ENCODE measurements at places on chromosomes 5 and 9.

DNA sequence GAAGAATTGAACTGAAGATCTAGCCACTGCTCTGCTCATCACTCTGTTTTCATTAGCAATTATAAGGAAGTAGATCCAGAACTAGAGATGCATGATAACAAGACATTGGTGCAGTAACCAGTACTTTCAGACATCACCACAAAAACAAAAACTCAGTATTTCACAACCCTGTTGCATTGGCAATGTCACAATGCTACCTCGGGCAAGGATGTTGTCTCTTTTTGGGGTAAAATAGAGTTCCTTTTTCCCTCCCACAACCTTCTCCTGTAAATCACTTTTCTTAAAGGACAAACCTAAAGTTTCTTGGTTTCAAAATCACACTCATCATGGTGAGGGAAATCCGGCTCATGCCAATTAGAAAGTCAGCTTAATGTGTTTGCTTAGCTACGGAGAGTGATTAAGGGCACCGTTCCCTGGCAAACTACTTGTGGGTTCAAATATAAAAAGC, 420.1 kb upstream of the MEF2C start:
- DNase-seq: no peak

- DNase-seq: no peak
Measured at GRCh38 chr5:111781200-111781599, 24.2 kb upstream of the NREP start.

DNA sequence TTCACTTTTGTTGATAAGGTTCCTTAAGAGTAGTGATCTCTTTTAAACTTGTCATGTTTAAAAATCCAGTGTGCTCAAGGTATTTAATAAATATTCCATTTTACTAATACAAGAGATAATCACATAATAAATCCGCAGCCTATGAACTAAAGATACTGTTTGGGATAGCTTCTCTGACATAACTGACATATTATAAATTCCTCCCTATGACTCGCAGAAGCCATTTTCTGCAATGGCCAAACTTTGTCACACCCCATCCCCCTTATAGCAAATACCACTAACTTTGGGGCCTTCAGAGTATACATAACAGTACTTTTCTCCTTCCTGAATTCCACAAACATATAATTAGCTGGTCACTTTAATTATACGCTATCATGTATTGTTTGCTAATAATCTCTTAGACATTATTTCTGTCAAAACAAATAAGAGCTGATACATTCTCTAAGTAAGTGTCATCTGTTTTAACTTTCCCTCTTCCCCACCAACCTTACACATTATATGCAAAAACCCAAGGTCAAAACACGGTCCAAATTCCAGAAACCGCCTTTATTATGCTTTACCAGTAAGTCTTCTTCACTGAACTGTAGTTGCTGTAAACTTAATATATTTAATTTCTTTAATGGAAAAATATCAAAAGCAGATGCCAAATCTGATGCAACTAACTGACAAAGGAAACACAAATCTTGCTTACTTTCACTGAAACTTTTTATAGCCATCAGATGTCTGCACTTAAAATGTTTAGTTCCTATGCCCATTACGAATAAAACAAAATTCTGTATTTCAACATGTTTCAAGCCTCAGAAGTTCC, 971 bp downstream of the TMEM267 start:
- peak; percentile 54 for DNase-seq

GRCh38 chr9:134894136-134894860, 13.7 kb downstream of the FCN2 start:
- no peak for DNase-seq

GRCh38 chr9:130368631-130369103, 76.1 kb upstream of the ASS1 start:
- no peak for DNase-seq

GRCh38 chr5:171397190-171397589, 9.5 kb downstream of the NPM1 start:
- no peak for DNase-seq

GRCh38 chr9:81002906-81003305, 686.4 kb downstream of the TLE1 start:
- no peak for DNase-seq

DNA sequence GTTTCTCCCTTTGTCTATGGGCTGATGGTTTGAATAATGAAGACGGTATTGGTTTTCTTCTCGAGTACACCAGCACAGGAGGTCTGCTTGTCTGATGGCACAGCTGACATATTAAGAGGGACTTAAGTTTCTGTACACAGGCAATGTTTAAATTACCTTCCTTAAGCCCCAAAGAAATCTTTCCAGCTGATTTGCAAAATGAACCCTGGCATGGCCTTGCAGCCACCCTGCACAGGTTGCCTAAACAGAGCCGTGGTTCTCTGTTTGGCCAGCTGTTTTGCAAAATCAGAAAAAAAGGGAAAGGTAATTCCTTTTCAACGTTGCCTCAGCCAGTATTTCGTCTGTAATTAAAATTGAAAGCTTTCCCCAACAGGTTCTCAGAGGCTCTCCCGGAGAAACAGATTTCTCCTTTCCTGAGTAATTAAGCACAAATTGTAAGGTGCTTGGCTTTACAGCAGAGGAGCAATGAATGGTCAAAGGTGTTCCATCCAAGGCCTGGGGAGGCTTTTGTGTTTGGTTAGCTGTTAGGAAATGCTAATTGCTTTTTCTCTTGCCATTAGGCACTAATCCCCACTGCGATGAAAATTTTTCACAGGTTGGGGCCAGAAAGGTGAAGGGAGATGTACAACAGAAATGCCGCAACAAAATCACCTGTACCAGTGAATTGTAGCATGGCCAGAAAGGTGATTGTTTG, 138.9 kb downstream of the RASEF start:
- no peak for DNase-seq

- no peak for DNase-seq
Measured at GRCh38 chr9:135903358-135903656, 4.0 kb downstream of the CAMSAP1 start.

GRCh38 chr5:1759378-1759970, 40.2 kb downstream of the MRPL36 start:
- DNase-seq: no peak

DNA sequence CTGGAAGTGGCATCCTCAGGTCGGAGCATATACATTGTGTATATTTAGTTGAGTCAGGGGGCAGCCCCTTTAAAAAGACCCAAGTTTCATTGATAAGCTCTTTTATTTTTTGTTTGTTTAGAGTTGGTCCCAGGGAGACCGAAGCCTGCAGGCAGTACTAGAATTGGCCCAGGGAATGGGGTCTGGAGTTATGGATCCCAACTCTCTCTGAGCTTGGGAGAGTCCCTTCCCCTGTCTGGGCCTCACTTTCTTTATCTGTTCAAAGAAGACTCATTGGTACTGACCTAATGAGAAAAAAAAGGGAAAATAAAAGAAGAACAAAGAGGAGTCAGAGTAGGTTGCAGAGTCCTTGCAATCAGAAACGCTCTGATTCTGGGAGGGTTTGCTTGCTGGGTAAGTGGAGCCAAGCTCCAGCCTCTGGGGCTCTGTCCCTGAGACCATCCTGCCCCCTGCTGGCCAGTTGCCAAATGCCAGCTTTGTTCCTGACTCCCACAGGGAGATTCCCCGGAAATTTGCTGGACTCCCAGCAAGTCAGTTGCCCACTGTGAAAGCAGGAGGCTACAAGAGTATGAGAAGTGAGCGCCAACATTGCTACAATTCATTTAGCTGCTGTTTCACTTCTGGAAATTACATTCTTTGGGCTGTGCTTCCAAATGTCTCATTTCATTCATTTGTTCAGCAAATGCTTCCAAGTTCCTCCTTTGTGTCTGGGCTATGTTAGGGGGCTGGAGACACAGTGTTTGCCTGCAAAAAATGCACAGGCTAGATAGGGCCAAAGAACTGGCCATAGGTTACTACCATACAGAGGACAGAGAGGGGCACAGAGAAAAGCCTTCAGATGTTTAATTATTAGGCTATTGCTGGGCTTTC, 156.2 kb downstream of the MELK start:
- peak; percentile 23 for DNase-seq

DNA sequence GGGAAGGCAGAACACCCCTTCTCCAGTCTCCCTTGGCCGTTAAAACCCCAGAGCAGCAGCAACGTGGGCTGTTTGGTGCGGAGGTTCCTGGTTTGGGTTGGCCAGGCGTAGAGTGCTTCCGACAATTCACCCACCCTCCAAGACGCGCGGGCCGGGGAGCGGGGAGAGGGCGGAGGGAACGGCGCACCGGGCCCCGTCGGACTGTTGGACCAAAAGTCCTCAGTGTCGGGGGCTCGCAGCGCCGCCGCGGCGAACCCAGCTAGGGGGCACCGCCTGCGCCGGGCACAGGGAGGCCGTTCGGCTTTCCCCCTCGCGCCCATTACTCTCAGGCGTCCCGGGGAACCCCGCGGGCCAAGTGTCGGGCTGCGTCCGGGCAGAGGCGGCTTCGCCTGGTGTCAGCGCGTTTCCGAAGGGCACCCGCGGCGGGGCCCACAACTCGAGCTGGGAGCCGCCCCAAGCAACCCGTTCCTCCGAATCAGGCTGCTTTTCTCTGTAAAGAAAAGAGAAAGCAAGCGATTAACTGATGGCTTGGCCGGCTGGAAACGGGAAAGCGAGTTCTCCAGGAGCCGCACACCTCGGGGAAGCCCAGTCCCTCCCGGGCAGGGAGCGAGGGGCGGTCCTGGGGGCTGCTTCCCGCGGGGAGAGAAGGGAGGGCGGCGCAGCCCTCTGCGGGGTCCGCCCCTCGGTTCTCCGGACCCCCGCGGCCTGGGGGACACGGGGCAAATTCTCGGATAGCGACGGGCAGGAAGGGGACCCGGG, 145.5 kb downstream of the ERCC6L2 start:
- no peak for DNase-seq

GRCh38 chr5:96265487-96265886, 167.6 kb downstream of the PCSK1 start:
- no peak for DNase-seq

DNA sequence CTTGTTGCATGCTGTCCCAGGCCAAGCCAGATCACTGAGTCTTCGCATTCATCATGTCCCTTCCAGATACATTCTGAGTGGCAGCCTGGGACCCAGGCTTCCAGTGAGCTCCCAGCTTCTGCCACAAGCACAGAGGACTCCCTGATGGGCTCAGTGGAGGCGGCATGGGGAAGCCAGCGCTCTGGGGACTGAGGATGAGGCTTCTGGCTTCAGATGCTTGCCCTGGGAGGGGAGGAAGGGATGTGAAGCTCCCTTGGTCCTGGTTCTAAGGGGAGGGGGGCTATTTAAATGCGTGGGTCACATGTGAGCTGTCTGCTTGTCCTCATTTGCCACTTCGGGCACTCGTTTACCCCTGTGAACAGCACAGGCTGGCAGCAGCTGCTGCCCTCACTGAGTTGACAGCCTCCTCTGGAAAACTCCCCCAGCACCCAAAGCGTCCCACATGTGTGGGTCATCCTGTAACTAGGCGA, 174.0 kb downstream of the NR3C1 start:
- no peak for DNase-seq

All from AG09319 (cell line).